ENCODE measurements at places on chromosomes 4 and X.

- no peak for DNase-seq
Measured at GRCh38 chr4:183241721-183242151, 78.3 kb downstream of the CLDN22 start.

- DNase-seq: no peak
Measured at GRCh38 chrX:108735679-108736508, 469 bp downstream of the IRS4 start.

DNA sequence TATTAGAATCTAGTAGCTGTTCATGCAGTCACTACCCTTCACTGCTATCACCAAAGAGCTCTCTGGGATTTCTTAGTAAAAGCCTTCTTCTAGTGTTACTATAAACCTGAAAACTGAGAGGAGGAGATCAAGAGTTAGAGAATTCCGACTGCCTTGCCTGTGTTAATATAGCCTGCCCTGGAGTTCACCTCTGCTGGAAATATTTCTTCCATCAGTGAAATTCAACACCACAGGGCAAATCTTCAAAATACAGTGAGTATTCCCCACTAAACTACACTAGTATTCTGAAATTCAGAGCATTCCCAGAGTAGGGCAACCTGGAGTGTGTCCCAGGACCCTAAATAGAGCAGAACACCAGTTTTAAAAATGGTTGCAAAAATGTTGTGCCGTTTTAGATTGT lies 301.1 kb downstream of the ARHGAP24 start:
- DNase-seq: no peak

- no peak for DNase-seq
Measured at GRCh38 chr4:99848591-99849001, 32.0 kb downstream of the DAPP1 start.

DNA sequence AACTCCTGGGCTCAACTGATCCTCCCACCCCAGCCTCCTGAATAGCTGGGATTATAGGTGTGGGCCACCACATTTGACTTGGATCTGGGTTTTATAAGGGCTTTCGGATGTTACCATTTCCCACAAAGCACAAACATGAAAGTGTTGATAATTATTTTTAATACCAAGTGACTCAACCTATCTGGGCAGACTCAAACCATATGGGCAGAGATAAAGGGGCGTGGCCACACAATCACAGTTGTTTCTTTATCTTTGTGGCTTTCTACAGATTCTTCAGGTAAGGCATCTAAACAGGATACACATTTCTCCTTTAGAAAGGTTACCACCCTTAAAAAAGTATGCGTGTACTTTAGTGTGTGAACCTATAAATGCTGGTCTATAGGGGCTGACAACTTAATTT lies 122.5 kb downstream of the ZNF827 start:
- DNase-seq: no peak

DNA sequence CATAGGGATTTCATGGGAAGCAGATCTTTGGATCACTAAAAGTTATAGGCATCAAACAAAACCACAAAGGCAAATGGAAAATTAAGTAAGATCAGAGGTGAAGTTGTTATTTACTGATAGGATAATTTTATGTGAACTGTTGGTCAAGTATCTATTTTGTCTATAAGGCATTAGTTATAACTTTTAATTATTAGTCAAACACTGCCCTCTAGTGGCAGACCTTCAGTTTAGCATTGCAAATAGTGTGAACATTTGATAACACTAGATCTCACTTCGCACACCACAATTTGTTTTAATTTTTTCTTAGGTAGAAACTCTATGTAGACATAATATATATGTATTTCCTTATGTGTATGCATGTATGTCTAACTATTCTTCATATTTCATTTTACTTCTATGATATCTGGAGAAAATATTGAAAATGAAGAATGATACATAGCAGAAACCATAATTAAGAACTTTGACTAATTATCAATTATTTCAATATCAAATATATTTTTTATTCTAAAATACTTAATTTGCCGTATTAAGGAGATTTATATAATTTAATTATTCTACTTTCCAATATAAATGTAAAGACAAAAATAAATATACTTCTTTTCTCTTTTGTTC lies 214.5 kb upstream of the TACR3 start:
- no peak for DNase-seq

GRCh38 chrX:142898164-142898563 lies 127.6 kb upstream of the SPANXN4 start:
- no peak for DNase-seq

DNA sequence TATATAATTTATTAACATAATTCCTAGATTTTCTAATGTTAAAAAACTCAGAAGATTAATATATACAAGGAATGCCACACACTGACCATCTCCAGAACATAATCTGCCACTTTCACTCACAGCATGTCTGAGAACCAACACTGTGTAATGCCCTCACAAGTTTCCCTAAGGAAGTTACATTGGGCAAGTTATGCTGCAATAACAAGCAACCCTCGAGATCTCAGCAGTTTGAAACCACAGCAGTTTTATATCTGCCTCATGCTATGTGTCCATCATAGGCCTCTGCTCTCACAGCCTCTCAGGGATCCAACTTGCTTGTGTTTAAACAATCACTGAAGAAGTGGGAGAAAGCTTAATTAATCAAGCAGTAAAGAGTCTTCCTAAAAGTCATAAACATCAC lies 250.0 kb upstream of the SLC7A11 start:
- DNase-seq: no peak

- DNase-seq: no peak
Measured at GRCh38 chr4:5615496-5616075, 92.8 kb downstream of the EVC2 start.

DNA sequence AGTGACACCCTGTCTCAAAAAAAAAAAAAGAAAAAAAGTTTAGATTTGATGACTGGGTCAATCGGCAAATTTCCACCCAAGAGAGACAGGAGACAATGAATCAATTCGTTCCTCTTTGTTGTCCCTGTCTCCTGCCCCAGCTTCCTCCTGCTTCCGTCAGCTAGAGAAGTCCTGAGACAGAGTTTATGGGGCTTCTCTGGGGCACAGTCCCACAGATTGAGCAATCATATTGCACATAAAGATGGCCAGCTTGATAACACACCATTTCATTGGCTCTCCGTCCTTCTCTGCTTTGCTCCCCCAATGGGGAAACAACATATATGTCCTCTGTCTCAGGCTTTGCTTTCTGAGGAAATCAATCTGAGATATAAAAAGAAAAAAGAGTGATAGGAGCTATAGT lies 78.4 kb upstream of the FUNDC1 start:
- DNase-seq: no peak

DNA sequence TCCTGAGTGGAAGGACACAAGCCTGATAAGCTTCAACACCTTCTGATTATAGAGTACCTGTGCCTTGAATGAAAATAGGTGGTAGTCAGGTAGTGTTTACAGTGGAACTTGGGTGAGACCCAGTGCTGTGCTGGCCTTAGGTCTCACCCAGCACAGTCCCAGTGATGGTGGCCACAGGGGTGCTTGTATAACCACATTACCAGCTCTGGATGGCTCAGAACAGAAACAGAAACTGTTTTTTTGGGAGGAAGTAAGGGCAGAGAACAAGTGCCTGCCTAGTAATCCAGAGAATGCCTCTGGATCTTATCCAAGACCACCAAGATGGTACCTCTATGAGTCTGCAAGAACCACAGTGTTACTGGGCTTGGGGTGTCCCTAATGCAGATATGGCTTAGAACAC lies 171.5 kb upstream of the DIPK2B start:
- DNase-seq: no peak

DNA sequence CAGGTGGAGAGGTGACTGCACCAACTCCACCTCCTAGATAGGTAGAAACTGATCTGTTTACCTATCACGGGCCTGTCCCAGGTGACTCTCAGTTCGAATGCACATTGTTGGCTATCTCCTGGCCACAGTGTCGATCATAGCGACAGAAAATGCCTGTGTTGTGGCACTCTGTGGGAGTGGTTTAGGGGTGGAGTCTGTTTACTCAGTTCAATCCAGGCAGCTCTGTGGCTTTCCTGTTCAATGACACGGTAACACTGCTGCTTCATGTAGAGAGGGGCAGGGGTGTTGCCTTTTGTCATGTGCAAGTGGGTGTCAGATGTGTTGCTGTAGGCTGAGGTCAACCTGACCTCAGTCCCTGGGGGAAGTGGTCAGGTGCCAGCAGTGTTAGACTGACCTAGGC lies 1602.4 kb downstream of the TECRL start:
- no peak for DNase-seq

DNA sequence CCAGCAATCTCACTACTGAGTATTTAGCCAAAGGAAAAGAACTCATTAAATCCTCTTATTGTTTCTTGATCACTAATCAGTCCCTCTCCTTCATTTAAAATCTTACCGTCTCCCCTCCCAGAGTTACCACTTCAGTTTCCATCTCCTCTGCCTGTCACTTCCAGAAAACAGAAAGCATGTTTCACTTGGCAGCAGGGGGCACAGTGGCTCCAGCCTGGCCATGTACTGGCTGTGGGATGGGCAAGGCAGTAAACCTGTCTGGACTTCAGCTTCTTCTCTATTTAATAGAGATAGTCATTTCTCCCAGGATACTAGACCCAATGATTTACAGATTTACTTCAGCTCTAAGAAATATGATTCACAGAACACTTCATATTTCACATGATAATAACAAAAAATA lies 63.2 kb downstream of the CD40LG start:
- DNase-seq: no peak

GRCh38 chrX:12292996-12293765 lies 154.9 kb downstream of the FRMPD4 start:
- DNase-seq: no peak

GRCh38 chr4:151808120-151808529 lies 47.3 kb upstream of the GATB start:
- no peak for DNase-seq

Data from nucleus accumbens (tissue), 56 donors.